Foreskin fibroblast (primary cell): ENCODE measurements at places on chromosomes 12 and 14.

DNA sequence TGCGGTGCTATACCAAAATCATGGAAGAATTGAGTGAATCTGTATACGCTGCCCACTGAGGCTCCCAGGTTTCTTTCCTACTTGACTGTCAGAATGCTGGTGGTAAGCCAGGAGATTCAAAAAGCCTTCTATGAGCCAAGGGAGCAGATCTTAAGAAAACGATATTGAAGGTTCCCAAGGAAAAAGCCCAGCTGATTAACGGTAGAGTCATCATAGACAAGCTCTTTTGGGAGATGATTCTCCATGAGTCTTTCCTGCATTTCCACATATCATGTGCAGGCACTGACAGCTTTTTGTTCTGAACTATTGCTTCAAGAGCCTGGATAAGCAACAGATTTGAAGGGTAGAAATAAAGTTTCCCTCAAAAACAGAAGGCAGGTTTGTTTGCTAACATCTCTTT is 17.5 kb downstream of the SLC35F4 start:
- no peak for DNase-seq

DNA sequence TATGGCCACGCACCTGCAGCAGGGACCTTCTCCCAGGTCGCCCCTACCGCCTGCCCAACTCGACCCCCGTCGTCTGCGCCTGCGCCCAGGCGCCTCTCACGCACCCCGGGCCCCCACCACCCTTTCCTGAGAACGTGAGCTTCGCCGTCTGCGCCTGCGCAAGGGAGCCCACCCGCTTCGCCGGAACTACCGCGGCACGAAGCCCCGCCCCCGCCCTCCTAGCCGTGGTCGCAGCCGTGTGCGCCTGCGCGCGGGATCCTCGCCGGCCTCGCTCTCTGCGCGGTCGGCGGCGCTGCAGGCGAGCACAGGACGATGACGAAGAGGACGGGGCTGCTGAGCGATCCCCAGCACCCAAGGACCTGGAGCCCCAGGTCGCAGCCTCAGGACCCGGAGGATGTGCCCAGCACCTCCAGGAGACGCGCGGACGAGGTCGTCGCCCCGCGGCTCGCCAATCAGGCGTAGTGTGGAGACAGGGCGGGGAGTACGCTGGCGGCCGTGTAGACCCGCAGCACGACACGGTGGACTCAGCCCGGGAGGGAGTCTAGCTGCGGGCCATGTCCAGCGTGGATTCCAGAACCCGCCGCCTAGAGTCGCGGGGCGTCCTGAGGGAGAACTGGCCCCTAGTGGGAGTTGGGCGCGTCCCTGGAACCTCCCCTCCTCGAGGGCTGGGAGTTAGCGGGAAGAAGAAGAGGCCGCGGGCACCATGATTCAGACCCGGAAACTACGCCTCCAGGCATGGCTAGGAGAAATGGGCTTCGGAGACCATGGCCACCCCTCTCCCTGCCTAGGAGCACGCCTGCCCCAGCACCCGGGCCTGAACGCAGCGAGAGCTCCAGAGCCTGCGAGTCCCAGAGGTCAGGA is 1120.8 kb upstream of the TMEM132C start:
- peak; percentile 92 for DNase-seq

- no peak for DNase-seq
These were observed 4.3 kb downstream of the TM7SF3 start for GRCh38 chr12:27009881-27010301.

- peak; percentile 89 for DNase-seq
These were observed 4.9 kb upstream of the MRPL52 start for GRCh38 chr14:22824711-22825359.

DNA sequence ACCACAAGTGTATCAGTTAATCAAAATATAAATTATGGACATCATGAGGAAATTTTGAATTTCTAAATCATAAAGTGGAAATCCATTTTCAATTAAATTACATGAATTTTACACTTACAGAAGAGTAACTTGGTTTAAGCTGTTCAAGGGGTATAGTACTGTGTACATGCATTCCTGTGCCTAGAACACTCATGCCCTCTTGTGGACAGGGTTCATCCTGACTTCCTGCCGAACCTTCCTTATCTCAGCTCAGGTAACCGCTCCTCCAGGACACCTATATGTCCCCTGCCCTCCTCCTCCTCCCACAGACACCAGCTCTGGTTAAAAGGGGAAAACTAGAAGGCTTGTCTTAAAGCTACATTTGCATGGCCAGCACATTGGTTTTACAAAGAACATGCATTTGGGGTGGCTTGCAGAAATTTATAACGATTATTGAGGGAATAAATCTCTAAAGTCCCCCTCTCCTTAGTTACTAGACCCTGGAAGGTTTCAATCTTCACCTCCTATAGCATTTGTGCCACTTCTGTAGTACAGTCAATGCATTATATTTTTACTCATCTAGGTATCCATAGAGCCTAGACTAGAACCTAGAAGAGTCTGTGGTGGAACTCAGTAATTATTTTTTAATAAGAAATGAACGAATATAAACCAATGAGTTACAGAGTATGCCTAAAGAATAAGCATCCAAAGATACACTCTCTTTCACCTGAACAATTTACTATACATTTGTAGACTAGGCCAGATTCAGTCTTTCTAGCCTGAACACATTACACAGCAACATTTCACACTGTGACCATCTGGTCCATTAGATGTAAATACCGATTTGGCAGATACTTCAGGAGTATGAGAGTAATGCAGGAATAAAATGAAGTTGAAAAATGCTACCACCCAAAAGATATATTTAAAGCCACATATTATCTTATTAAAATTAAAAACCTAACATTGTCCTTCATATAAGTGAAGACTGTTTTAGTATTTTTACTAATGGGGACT is 345.6 kb downstream of the PAWR start:
- peak; percentile 46 for DNase-seq

DNA sequence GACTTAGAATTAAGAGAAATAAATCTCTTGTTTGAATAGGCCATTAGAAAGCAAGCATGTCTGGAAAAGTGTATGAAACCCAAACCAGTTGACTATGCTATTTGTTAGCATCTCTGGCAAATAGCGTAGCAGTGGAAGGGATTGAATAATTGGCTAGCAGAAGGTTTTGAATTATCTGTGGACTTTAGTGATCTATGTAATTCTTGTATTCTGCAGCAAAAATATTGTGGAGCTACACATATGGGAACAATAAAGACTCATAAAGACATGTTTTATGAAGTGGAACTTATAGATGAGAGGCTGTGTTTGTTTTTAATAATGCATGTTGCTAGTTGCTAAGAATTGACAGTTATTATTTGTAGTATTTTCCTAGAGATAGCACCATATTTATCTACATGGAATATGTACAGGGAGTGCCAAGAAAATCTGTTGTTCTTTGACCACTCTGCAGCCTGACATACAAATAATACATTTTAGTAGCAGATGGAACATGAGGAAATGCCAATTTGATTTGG is 4.7 kb downstream of the SRGAP1 start:
- DNase-seq = no peak

- DNase-seq = no peak
These were observed 468.1 kb downstream of the PRKD1 start for GRCh38 chr14:29459531-29459930.

- DNase-seq = peak; percentile 55
These were observed 1.8 kb downstream of the KITLG start for GRCh38 chr12:88578276-88579160.

GRCh38 chr12:32788405-32788804 is 32.7 kb upstream of the YARS2 start:
- DNase-seq = no peak
